ENCODE measurements at places on chromosomes 2 and 18.
A peak's percentile ranks its signal among the peaks of the same experiment; 100 is the strongest.

- DNase-seq = no peak
These were observed 85.6 kb upstream of the HAAO start for GRCh38 chr2:42877936-42878335.

DNA sequence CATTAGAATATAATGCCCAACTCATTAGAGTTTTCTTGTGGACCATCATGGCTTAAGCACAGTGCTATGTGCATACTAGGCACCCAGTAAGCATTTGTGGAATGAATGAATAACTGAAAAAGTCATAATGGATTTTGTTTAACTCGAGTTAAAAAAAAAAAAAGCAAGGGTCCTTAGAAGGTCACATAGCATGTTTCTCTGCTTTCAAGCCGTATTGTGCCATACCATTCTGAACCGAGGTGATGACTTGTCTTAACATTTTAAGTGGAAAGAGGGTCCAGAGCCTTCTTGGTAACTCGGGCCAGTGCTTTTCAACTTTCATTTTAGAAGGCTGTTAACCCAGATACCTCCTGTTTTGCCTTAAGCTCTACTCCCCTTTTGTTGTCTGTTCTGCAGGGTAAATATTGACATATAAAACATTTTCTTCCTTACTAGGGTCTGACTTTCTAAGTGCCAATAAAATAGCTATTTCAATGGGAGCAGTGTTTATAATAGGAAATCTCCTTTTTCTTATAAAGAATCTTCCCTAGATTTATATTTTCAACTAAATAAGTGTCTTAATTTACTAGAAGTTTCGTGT is 787 bp upstream of the ADGRF3 start:
- no peak for DNase-seq

- DNase-seq = no peak
These were observed 81.5 kb downstream of the DPP4 start for GRCh38 chr2:161992531-161992930.

- no peak for DNase-seq
These were observed 245.6 kb downstream of the HDAC4 start for GRCh38 chr2:239154971-239155805.

DNA sequence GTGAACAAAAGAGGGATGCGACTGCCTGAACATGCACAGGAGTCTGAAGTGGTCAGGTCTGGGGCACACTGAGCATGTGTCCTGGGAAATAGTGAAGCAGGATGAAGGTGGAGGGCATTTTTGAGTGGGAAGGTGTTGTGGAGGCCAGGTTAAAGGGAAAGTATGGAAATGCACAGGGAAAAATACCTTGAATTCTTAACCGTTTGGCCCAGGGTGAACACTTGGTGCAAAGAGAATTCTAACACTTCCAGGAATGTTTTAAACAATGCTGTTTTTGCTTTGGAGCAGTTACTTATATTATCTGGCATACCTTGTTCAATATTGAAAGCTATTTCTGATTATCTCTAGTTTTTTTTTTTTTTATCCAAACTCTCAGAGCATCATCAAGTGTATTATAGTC is 623.5 kb downstream of the DCC start:
- DNase-seq = no peak

GRCh38 chr2:160666154-160667060 is 172.8 kb upstream of the RBMS1 start:
- peak; percentile 86 for DNase-seq

GRCh38 chr2:115483666-115484065 is 1041.2 kb downstream of the DPP10 start:
- DNase-seq = no peak

GRCh38 chr2:239383759-239384156 is 17.1 kb downstream of the HDAC4 start:
- no peak for DNase-seq

GRCh38 chr18:60471652-60472051 is 99.1 kb upstream of the MC4R start:
- DNase-seq = no peak

DNA sequence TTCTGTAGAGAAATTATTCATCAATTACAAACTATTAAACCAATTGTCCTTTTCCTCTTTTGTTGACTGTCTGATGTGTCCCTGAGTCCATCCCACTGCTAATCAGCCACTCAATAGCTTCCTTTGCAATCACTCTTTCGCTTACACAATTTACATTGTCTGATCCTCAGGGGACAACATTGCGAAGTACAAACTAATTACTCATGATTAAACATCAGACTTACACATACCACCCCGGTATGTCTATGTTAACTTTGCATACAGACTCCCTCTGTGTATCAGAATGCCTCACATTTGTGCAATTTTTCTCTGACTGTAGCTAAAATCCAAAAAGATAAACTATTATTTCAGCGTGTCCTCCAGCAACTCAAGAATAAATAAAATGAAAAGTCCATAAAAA is 264.4 kb upstream of the REV1 start:
- peak; percentile 13 for DNase-seq
